Right hindlimb (tissue), 1 donor: ENCODE measurements at places on chromosomes 5 and 9.

DNA sequence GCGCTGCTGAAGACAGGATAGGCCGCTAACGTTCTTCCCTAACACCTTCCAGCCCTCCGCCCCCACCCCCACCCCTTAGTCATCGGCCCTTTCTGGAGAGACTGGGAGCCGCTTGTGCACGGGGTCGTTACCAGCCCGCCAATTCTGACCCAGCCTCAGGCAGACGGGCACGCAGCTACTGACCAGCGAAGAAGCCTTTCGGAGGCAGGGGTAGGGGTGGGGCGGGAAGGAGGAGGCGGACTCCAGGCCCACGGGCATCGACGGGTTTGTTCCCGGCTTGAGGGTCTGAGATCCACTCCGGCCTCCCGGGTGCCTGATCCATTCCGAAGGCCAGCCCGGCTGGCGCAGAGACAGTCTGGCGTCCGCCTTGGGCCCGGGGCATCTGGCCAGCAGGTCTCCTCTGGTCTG is 729 bp upstream of the HAND1 start:
- no peak for DNase-seq

DNA sequence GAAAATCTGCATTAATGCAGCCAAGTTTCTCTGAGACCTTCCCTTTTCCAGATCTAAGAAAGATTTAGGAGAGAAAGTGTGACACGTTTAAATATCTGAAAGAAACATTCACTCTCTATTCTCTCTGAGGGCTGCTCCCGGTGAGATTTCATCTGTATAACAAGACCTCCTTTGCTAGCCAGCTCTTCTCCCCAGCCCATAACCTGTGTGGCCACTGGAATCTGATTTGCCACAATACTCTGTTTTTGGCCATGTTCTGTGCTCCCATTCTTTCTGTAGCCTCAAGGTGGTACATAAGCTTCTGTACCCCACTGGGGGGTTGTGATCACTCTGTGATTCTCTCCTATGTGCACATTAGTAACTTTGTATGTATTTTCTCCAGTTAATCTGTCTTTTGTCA is 291.0 kb upstream of the SEMA6A start:
- no peak for DNase-seq

- no peak for DNase-seq
Measured at GRCh38 chr5:113425909-113426308, 8.9 kb downstream of the TSSK1B start.

- DNase-seq, result no peak
Measured at GRCh38 chr5:142385194-142385593, 60.4 kb upstream of the SPRY4 start.

DNA sequence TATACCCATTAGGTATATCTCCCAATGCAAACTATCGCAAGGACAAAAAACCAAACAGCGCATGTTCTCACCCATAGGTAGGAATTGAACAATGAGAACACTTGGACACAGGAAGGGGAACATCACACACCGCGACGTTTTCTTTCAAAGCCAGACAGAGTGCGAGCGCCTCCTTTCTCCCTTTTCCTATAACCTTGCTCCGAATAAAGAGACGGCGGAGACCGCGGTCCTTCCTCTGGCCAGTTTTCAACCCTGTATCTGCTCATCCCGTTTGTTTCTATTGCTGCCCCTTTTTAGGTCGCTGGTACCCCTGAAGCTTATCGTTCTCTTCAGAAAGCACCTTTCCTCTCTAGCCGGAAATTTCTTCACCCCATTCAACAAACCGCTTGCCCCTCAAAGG is 1.3 kb downstream of the LVRN start:
- DNase-seq, result no peak

DNA sequence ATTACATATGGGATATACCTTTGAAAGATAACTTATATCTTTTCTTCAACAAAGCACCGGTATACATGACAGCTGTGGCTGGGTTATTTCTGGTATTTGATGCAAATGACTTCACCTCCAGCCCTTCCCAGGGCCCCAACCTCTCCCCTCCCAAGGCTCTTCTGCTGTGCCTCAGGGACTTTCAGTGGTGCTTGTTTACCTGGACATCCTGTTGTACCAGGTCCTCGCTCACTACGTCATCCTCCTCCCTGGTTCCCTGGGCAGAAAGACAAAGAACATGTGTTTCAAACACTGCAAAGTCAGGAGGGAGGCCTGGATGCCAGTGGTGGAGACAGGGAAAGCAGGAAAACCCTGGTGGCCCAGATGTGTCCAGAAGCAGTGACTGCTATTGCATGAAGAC is 23.4 kb downstream of the ANXA6 start:
- no peak for DNase-seq

DNA sequence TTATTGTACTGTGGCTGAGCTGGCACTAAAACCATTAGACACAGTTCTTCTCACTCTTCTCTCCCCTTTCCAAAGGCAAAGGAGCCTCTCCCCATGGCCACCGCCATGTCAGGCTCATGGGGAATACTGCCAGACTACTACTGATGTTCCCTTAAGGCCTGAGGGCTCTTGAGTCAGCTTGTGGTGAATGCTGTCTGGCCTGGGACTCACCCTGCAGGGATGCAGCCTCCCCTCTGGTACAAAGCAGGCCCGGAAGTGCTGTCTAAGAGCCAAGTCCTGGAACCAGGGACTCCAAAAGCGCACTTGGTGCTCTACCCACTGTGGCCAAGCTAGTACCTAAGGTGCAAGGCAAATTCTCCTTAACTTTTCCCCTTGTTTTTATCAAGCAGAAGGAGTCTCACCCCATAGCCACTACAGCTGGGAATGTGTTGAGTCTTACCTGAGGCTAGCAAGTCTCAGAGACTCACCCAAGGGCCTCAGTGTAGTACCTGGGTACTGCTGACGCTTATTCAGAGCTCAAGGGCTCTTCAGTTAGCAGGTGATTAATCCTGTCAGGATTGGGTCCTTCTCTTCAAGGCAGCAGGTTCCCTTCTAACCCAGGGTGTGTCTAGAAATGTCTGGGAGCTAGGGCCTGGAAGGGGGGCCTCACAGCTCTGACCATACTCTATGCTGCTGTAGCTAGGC is 33.2 kb upstream of the C5orf46 start:
- no peak for DNase-seq

DNA sequence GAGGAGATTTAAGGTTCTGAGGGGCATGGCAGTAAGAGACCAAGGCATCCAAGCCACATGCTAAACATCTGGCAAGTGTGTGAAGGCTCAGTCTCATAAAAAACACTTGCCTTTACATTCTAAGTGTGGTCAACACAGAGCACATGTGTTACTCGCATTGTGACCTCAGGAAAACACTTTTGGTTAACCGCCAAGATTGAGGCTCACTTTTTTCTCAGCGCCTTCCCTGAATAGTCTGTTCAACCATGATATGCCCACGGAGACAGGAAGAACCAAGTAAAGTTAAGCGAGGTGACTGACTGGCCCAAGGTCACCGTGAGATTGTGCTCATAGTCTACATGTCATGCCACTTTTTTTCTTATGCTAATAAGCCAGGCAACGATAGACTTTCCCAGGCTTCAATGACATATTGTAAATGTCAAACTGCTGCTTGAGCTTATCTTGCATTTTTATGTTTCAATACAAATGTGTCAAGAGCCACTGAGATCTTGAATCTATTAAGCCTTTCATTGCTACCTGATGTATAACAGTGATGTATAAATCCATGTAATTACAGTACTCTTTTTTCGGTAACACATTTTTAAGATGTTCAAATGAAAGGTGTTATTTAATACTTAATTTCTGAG is 21.1 kb upstream of the IL9 start:
- DNase-seq, result no peak

DNA sequence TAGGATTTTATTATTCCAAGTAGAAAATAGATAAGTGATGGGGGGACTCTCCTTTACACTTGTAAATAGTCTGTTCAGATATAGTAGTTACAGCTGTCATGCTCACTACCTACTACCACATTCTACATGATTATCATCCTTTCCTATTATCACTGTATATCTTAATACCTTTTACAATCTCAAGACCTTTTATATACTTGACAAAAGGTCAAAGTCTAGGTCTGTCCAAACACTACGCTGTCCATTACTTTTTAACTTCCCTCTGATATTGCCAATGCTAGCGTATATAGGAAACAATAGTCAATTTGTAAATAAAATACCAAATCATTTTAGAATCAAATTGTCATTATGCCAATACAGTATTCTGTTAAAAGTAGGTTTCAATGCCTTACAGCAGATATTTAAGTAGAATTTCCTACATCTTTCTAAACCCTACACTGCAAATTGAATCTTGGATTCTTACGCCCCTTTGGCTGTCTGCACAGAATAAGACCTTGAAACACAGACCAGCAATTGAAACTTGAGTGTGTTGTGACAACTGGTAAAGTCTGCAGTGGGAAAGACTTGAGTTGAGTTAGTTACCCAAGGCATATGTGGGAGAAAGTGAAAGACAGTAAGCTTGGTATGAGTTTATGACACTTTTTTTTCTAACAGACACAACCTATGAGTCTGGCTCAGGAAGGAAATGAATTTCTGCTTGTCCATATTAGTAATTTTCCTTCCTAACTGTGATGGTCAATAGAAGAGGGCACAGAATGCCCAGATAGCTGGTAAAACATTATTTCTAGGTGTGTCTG is 827.6 kb upstream of the ACO1 start:
- no peak for DNase-seq

- peak; percentile 53 for DNase-seq
Measured at GRCh38 chr9:98935071-98935505, 8.6 kb upstream of the COL15A1 start.

DNA sequence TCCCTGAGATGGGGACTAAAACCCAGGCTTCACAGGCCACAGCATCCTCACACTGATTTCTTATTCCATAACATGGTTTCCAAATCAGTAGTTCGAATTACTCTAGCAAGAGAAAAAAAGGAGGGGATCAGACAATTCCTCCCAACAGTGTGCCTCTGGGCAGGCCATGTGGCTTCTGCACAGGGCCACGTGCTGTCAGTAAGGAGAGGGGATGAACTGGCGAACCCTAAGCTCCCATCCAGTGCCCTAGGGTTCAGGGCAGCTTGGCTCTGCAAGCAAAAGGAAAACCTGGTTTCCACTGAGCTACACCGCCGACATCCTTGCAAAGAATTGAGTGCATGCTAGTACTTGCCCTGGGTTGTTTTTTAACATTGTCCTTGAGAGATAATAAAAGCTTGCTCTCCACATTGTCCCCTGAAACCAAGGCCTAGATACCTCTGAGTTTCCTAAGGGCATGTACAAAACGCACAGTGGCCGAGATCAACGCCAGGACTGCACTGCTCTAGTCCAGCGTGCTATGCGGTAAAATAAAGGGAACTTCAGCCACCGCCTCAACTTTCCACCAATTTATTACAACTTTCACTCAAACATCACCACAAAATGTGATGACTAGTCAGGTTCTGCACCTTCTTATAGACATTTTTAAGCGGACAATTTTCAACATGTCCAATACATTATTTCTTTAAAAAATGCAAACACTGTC is 4.5 kb downstream of the CAMSAP1 start:
- no peak for DNase-seq

GRCh38 chr5:14685757-14686156 is 21.2 kb downstream of the OTULIN start:
- DNase-seq, result no peak
